HCT116 (cell line): ENCODE measurements at places on chromosomes 7 and 10. TPM values are rescaled to one million over a fixed set of nuclear protein-coding genes. Genes with fewer than 3 reads are reported as not detected.

MAGI2 gene
- total RNA-seq = 0.22 TPM

PPP1R9A gene
- 13.5 TPM for total RNA-seq

SPDYE16 gene
- total RNA-seq = not detected

COX15 gene
- total RNA-seq = 79.6 TPM

LMOD2 gene
- not detected for total RNA-seq

DNA sequence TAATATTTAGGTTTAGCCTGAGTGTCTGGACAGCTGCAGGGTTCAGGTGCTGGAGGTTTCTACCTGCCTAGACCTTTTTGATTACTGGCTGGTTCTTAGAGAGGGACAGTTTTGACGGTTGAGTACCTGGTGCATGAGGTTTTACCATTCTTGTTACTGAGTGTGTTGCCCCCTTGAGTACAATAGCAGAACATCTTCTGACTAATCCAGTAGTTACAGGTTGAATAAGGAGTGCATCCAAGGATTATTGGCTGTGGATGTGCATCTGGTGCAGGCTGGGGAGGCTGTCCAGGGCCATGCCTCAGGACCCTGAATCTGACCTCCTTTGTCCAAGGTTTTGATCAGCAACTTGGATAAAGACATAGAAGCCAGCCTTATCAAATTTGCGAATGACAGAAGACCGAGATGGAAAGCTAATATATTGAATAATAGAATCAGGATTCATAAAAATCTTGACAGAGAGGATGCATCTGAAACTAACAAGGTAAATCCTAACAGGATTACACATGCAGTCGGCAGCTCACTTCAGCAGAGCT is 23.1 kb downstream of the PLPP4 start:
- DNase-seq = no peak

- no peak for DNase-seq
Measured at GRCh38 chr10:36457751-36458150, 667.6 kb upstream of the ANKRD30A start.

DNA sequence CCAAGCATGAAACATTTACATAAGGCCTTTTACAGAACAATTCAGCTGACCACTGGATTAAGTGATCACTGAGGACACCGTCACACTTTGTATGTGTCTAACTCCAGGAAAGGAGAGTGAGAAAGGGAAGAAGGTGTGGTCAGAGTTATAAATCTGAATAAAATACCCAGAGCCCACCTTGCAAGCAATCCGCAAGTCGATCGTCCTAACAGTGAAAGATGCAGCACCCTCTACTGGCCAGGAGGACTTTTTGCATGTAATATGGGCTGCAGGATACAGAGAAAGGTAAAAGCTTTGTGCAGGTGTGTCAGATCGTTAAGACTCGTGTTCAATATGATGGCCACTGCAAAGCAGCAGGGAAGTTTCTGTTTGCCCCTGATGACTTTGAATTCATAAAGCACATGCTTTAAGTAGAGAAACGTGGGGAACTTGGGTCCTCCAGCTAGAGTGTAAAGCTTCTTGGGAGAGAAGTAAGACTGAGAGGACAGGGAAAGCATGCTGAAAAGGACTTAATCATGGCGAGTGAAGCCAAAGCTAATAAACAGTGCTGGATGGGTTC is 68.5 kb upstream of the BMPER start:
- peak; percentile 46 for DNase-seq

GRCh38 chr7:16711730-16712129 is 41.8 kb upstream of the TSPAN13 start:
- no peak for DNase-seq

DNA sequence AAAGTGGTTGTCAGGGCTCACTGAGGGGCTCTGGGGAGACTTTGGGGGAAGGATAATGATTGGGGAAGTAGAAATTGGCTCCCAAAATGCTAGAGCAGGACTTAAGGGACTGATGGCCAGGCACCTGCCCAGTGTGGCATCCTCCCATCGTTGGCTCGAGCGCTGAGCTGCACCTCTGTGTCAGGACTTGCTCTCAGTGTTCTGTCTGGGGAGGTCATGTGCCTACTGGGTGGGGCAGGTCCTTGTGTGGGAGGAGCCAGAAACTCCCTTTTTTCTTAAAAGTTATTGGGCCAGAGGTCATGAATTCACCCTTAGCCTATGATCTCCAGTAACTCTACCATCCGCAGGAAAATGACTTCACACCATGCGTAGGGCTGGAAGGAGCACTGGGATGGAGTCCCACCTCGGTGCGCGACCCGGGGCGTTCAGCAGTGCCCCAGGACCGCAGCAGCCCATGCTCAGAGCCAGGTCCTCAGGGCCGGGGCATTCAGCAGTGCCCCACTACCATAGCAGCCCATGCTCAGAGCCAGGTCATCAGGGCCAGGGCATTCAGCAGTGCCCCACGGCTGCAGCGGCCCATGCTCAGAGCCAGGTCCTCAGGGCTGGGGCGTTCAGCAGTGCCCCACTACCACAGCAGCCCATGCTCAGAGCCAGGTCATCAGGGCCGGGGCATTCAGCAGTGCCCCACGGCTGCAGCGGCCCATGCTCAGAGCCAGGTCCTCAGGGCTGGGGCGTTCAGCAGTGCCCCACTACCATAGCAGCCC is 221.9 kb downstream of the EBF3 start:
- DNase-seq = no peak

GRCh38 chr10:11015446-11015934 is 2.2 kb upstream of the CELF2 start:
- DNase-seq = no peak

GRCh38 chr10:17607603-17608332 is 9.4 kb downstream of the HACD1 start:
- peak; percentile 40 for DNase-seq
